Urothelium cell line (cell line): ENCODE measurements at places on chromosomes 2 and 18.
A peak's percentile ranks its signal among the peaks of the same experiment; 100 is the strongest.

DNA sequence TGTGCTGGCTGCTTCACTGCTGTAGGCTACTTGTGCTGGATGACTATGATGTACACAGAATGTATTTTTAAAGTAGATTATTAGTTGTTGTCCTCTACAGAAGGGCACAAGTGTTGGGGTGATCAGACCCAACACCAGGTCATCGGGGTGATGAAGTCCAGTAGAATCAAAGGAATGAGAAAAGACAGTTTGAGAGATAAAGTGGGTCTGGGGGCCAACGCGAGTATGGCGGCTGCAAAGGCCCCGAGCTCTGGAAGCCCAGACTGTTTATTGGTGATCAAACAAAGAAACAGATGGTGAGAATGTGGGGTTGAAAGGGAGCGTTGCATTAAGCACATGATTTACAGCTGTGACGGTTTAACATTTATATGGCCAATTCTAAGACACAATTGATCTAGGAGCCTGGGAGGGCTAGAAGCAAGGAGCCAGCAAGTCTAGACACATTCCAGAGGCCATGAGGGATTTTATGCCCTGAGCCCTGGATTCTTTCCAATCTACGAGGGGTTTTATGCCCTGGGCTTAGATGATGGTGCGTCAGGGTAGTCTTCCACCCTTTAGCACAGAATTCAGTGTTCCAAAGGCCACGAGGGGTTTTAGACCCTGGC, 153.5 kb downstream of the AGPS start:
- no peak for DNase-seq

GRCh38 chr2:226077031-226077430, 677.5 kb downstream of the NYAP2 start:
- DNase-seq = no peak

- no peak for DNase-seq
Measured at GRCh38 chr2:60954139-60954538, 63.4 kb upstream of the PEX13 start.

DNA sequence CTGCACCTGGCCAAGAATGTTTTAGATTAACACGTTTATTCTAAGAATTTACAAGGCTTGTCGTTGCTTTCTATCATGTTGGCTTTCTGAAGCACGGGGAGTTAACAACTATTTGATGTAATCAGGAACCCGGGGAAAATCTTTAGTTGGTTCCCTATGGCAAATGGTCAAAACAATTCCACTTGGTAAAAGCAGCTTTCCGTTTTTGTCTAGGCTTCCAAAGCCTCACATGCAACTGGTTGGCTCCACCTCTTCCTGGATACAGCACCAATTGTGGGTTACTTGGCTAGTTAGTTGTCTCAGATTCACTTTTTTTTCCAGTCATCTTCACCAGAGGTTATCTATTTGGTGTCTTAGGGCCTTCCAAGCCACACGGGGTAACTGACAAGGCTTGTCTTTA, 2.8 kb downstream of the COLEC12 start:
- DNase-seq = no peak

DNA sequence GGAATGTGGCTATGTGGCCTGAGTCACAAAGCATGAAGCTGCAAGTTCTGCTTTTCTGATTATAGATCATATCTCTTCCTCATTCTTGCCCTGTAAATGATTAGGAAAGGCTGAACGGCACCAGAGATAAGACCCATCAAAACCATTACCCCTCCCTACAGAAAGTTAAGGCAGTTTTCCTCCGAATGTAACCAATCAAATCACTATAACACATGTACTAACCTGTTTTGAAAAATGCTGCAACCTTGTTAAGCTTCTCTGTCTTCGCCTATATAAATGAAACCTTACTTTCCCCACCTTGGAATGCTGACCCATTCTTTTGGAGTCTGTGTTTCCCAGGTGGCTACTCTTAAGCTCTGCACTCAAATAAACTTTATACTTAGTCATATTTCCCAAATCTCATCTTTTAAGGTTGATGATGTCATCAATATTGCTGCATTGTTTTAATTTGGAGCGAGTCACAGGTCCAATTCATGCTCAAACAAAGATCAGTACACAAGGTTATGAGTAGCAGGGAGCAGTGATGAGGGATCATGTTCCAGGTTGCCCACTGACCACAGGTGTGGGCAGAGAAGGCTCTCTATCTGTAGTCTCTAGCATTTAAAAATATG, 662.3 kb downstream of the IRS1 start:
- peak; percentile 25 for DNase-seq

GRCh38 chr2:223123855-223124610, 72.0 kb downstream of the KCNE4 start:
- no peak for DNase-seq

DNA sequence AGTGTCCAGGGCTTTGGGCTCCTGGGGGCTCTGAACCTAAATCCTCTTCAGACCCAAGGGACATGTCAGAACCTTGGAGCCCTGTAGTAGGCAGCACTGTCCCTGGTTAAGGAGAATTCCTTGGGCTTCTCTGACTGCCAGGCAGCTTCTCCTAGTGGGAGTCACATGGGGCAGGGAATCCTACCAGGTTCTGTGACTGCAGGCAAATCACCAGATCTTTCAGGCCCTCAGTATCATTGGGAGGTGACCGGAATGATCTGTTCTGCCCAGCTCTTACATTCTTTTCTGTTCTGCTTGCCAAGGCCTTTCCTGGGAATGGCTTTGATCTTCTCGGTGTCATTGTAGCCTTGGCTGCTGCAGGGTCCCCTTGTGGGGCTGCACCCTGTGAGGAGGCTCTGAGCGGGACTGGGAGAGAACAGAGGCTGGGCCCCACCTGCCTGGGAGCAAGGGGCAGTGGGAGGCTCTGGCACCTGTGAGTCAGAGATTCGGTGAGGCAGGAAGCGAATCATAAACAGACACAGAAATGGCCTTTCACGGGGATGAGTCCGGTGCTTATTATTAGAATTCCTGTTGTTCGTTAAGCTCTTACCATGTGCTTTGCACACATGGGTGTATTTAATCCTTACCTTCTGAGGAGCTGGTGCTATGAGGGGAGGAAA, 14.1 kb downstream of the CEP68 start:
- DNase-seq = peak; percentile 62

GRCh38 chr18:58407649-58408407, 221.1 kb downstream of the ALPK2 start:
- no peak for DNase-seq

DNA sequence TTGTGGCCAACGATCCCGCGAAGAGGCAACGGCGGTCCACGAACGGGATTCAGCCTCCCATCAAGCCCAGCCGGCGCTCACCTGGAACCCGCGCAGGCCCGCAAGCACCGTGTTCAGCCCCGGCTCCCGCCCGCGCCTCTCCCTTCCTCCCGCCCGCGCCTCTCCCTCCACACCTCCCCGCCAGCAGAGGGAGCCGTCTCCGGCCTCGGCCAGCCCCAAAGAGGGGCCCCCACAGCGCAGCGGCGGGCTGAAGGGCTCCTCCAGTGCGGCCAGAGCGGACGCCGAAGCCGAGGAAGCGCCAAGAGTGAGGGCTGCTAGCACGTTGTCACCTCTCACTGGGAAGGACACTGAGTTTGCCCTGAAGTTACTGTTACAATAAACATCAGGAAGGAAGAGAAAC, 55.3 kb upstream of the LAPTM4A start:
- DNase-seq = peak; percentile 73

- DNase-seq = no peak
Measured at GRCh38 chr18:30485078-30485477, 557.5 kb downstream of the DSC3 start.

DNA sequence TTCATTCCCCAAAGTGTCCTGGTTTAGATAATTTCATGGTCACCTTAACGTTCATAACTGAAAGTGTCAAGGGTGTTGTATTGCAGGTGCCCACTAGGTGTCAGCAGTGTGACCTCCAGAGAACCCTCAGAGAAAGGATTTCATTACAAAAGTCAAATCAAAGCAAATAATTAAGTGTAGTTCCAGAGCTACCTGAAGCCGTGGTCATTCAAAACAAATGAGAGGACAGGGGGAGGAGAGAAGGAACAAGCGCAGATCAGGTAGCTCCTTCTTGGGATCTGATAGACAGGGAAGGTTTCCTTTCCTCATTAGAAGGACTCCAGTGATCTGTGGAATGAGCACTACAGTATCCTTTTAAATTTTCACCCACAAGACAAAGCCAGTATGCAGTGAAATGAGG, at the start of gene SLC9A4:
Gene SLC9A4, plus strand, starts transcription at position 207 of the 400 bp plus-strand sequence. CDS start 534 bp downstream, outside the sequence.
- DNase-seq = peak; percentile 53

GRCh38 chr18:37712776-37713175, 147.2 kb upstream of the CELF4 start:
- DNase-seq = no peak

GRCh38 chr2:211376410-211376809, 820.0 kb downstream of the CPS1 start:
- no peak for DNase-seq

- peak; percentile 88 for DNase-seq
Measured at GRCh38 chr2:27095745-27096651, 9.4 kb downstream of the KHK start.

GRCh38 chr2:10120877-10121574, 1.5 kb upstream of the RRM2 start:
- DNase-seq = no peak

GRCh38 chr2:24766609-24767008, 26.6 kb downstream of the PTRHD1 start:
- no peak for DNase-seq

DNA sequence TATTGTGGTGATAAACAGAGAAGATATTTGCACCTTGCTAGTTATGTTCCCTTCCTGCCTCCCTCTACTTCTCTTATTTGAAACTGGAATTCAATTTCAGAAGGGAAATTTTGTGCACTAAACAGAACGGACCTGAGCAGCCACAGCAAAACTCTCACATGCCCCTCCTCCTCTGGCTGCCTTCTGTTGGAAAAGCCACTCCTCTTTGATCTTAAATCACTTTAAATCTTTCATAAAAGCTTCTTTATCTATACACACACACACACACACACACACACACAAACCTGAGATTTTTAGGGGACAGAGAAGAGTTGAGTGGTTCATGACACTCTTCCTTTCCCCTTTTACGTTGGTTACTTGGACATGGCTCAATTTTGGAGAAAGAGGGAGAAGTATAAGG, 5.6 kb downstream of the TBR1 start:
- no peak for DNase-seq

GRCh38 chr2:17538844-17539554, 1.5 kb upstream of the VSNL1 start:
- DNase-seq = no peak

GRCh38 chr18:36692921-36693332, 135.9 kb downstream of the TPGS2 start:
- DNase-seq = no peak

- DNase-seq = no peak
Measured at GRCh38 chr2:101398116-101398821, 11.0 kb upstream of the CREG2 start.

- DNase-seq = no peak
Measured at GRCh38 chr2:239579524-239580198, 178.8 kb upstream of the HDAC4 start.

DNA sequence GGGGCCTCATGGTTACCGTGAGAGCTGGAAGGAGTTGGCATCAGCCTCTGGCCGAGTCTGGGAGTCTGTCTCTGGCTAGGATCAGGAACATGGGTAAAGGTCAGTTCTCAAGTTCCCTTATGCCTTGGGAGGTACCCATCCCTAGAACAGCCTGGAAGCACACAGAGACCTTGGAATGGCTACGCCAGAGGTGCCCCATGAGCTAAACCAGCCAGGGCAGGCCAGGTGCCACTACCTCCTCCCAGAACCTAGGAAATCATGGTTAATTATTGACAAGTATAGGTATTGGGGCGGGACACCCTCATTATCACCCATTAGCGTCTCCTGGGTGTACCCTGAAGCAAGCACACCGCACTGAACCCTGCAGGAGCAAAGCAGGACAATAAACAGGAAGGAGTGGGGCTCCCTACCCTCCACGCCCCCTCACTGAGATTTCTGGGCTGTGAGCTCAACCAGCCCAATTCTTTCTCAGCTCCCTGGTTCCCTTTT, 3.0 kb upstream of the ASPRV1 start:
- DNase-seq = no peak

DNA sequence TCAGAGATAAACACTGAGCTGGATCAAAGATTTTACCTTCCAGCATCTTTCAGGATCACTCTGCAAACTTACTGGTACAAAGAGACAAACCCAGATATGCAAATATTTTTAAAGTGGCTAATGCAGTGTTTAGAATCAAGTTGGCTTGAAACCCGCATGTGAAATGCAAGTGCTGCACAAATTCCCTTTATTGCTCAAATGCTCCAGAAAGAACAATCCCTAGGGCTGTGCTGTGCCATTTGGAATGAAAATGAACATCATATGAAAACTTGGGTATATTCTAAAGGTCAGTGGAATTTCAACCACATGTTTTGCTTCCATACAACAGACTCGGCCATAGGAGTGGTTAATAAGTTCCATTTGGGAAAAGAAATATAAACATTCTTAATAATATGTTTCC, 139.1 kb downstream of the VWC2L start:
- DNase-seq = no peak

- no peak for DNase-seq
Measured at GRCh38 chr2:121836611-121837010, 81.2 kb downstream of the TSN start.

DNA sequence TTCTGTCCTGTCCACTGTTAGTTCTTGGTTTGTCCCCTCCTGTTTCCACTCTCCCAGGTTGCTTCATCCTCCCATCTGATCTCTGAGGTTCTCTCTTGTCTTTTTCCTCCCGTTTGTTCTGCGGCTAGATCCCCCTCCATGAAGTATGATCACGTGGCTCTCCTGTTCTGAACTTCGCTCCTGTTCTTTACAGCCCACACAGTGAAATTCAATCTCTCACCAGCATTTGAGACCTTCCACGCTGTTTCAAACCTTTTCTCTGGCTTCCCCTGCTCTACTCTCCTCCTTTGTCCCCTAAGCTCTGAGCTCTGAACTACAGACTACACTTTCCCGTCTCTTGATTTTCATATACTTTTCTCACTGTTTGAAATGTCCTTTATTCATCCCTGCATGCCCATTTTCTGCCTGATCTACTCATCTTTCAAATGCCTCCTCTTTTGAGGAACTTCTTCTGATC, 83.5 kb downstream of the OSBPL6 start:
- no peak for DNase-seq

DNA sequence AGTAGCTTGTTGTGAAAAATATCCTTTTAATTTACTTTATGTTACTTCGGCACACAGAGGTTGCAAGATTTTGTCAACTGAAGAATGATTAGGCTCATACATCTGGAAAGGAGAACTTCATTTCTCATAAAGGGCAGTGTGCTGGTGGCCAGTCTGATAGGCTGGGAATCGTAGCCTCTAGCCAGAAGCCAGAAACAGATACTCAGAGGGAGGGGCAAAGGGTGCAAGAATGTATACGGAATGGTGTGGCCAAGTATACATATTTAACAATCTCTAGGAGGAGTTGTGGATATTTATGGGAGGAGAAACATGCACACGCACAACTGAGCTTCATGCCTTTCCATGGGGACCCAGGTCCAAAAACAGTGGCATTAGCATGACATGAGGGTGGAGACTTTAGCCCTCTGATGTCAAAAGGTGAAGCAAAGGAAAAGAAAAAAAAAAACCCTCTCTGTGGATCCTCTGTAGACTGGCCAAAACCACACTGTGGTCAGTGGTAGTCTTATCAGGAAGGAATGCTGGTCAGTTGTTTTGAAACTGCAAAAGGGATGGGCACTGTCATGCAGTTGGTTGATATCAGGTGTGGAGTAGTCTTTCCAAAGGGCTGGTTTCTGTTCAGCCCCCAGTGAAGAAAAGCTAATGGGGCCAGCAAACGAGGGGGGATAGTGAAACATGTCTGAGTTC, 34.9 kb upstream of the APCDD1 start:
- DNase-seq = no peak
